CD4-positive, CD25-positive, alpha-beta regulatory T cell (primary cell): ENCODE measurements at places on chromosomes 1 and 21. TPM values are rescaled to one million over a fixed set of nuclear protein-coding genes. Genes with fewer than 3 reads are reported as not detected.

DNA sequence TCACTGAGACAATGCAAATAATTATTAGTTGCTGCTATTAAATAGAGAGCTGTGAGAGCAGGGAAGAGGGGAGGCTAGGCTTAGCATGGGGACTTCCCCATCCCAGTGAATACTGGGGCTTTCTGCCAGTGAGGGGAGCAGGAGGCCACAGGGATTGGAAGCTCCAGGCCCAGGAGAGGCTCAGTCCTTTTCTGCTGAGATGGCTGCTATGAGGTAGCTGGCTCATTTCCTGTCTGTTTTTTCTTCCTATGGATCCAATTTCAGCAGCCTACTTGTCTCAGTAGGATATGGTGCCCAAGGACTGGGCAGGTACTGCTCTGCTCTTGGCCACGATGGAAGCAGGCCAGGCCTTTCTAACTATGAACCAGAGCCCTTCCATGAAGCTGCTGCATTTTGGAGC lies 10.0 kb downstream of the STMN1 start:
- no peak for DNase-seq

DNA sequence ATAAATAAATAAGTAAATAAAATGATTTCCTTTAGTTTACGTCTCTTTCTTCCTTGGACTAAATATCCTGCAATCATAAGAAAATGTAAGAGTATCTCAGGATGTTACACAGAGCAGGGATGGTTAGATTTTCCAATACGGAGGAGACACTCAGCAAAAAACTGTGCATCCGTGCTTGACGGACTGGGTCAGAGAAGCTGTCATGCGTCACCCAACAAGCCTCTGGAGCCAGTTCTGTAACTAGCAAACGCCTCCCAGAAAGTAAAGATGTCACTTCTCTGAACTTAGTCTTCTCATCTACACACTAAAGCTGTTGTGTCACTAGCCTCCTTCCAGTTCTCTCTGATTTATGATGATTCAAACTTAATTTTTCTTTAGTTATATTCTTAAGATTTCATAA lies 3.4 kb downstream of the CFHR4 start:
- DNase-seq: no peak

DNA sequence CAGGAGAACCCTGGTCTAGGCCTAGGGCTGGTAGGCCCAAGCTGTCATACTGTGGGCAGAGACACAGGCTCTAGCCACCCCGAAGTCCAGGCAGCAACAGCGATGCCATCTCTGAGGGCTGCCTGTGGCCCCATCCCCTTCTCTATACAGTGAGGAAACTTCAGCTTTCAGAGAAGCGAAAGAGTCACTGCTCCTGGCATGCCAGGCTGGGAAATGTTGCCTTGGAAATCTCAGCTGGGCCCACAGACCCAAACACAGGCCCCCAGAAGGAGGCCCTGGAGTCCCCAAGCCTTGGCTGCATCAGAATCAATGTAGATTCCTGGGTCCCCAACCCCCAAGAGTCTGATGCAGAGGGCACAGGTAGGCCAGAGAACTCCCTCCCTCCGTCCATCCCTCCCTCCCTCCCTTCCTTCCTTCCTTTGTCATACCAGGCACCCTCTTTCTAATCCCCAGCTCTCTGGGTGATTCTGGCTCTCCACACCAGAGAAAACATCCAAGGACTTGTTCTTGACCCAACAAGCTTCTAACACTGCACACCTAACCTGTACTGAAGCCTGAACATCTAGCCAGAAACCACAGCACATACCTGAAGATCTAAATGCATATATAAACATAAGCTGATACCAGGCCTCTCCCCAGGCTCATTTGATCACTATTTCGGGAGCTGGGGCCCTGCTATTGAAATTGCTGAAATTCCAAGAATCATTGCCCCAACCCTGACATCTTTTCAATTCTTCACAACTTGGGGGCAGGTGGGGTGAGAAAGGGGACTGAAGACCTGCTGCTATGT lies 143.2 kb upstream of the EDN2 start:
- no peak for DNase-seq

The TMPRSS2 gene
- polyA plus RNA-seq: not detected

- no peak for DNase-seq
Observed at GRCh38 chr21:44456214-44456914, 1.1 kb downstream of the LRRC3 start.

GRCh38 chr1:38045401-38046332 lies 926 bp downstream of the POU3F1 start:
- DNase-seq: peak; percentile 12

The RAP1GAP gene
- not detected for polyA plus RNA-seq

The C1orf56 gene
- 4.8 TPM for polyA plus RNA-seq

The RCC2 gene
- 13.1 TPM for polyA plus RNA-seq

GRCh38 chr1:21815724-21816321 lies 3.8 kb downstream of the LDLRAD2 start:
- DNase-seq: no peak
